EH (cell line): ENCODE measurements at places on chromosomes 7 and 10.
A peak's percentile ranks its signal among the peaks of the same experiment; 100 is the strongest.

DNA sequence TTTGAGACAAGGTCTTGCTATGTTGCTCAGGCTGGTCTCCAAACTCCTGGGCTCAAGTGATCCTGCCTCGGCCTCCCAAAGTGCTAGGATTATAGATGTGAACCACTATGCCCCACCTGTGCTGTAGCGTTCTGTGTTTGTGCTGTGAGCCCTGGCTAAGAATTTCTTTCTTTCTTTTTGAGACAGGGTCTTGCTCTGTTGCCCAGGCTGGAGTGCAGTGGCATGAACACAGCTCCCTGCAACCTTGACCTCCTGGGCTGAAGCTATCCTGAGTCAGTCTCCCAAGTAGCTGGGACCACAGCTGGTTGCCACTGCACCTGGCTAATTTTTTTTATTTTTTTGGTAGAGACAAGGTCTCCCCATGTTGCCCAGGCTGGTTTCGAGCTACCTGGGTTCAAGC, 11.4 kb downstream of the TSPAN13 start:
- DNase-seq: no peak

- peak; percentile 46 for DNase-seq
These were observed 574.5 kb downstream of the SUGCT start for GRCh38 chr7:40709062-40709964.

GRCh38 chr10:3559011-3559410, 226.0 kb downstream of the KLF6 start:
- DNase-seq: no peak

DNA sequence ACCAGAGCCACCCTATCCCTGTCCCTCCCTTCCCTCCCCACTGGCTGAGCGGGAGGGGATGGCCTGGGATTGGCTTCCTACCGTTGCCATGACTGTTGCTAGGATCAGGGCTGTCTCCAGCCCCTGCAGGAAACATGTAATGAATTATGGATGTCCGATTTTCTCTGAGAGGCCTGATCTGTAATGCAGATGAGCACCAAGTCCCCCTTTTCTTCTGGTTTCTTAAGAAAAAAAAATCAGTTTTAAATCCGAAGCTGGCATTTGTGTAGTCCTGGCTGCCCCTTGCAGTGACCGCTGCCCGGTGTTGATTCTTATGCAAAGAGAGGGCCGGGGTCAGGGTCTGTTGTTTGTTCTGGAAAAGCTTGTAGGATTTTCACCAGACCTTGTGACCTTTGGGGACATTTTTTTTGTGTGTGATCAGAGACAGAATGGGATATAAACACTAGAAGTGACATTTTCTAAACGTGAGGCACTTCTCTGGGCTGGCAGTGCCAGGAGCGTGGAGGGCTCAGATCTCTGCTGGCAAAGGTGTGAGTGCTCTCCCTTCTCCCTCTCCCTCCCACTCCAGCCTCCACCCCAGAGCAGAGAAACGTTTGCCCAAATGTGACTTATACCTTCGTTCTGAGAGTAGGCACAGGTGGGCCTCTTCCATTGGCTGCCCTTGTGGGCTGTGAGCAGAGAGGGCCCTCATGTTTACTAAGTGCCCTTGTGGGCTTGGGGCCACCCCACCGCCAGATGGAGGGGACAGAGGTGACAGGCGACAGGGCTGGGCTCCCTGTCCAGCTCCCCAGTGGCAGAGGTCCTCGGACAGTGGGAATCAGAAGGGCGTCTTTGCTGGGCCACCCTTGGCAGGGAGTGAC, 127.5 kb downstream of the DNAJB6 start:
- no peak for DNase-seq

DNA sequence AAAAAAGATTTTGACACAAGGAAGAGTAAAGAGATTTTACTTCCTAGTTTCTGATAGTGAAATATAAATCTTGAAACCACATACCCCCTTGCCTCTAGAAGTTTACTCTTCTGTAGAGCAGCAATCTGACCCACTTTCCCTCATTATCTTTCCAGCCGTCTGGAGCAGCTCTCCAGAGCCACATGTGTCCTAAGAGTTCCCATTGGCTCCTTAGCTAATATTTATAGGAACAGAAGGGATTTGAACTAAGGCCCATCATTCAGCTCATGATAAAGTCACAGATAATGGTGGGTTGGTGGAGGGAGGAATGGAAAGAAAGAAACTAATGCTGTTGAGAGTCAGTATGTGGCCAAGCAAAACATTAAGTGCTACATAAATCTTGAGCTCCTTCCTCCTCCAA, 121.8 kb downstream of the INHBA start:
- peak; percentile 36 for DNase-seq

GRCh38 chr7:738723-739454, 11.8 kb upstream of the PRKAR1B start:
- no peak for DNase-seq

- DNase-seq: no peak
These were observed 420 bp upstream of the KLHL7 start for GRCh38 chr7:23105086-23105643.

GRCh38 chr10:110147961-110148360, 59.4 kb upstream of the MXI1 start:
- no peak for DNase-seq

GRCh38 chr7:30647589-30648364, 34.5 kb downstream of the CRHR2 start:
- DNase-seq: no peak

DNA sequence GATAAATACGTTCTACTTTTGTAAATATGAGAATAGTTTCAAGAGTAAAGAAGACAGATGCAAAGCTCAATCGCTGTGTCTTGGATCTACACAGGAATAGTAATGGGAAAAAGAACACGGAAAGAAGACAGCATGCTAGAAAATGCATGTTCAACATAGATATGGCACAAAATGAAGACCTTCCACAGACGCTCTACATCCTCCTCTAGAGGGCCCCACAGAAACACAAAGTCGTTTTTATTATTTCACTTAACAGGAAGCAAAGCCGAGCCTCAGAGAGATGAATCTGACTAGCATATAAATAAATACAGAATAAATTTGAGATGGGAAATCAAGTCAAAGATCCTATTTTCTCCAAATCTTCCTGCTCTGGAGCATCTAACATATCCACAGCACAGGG, 292.6 kb downstream of the PARD3 start:
- peak; percentile 42 for DNase-seq

DNA sequence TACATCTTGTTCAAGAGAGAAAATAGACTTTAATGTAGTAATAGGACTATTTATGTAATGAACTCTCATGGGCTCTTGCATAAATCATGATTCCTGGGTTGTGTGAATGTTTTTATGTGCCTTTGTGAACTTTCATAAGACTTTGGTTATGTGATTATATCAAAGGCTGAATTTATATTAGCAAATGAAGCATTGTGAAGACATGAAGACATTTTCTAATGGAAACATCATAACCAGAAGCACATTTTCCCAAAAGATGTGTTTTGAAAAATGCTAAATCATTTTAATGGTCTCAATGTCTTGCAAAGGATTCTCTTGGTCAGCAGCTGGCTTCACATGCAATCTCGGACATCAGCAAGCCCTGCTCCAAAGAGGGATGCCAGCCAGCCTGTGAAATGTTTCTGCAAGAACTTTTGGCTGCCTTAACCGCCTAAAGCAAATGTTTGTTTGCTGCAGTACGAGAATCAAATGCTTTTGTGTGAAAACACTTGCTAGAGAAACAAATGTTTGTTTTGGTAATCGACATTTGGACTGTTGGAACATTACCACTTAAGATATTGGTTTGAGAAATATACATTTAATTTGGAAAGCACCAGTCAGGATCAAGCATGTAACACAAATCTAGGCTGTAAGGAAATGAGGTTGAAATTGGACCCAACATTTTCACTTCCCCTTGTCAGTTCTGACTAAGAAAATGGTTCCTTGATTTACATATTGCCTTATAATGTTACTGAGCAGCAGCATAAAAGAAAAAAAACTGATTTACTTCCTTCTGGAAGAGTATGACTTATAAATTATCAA, 102.1 kb downstream of the RTKN2 start:
- DNase-seq: peak; percentile 91

- DNase-seq: peak; percentile 21
These were observed 8.5 kb upstream of the NFE2L3 start for GRCh38 chr7:26143298-26144048.

GRCh38 chr7:94170836-94171235, 166.7 kb upstream of the BET1 start:
- DNase-seq: no peak

GRCh38 chr7:149854611-149855360, 16.6 kb downstream of the ZNF862 start:
- peak; percentile 70 for DNase-seq

DNA sequence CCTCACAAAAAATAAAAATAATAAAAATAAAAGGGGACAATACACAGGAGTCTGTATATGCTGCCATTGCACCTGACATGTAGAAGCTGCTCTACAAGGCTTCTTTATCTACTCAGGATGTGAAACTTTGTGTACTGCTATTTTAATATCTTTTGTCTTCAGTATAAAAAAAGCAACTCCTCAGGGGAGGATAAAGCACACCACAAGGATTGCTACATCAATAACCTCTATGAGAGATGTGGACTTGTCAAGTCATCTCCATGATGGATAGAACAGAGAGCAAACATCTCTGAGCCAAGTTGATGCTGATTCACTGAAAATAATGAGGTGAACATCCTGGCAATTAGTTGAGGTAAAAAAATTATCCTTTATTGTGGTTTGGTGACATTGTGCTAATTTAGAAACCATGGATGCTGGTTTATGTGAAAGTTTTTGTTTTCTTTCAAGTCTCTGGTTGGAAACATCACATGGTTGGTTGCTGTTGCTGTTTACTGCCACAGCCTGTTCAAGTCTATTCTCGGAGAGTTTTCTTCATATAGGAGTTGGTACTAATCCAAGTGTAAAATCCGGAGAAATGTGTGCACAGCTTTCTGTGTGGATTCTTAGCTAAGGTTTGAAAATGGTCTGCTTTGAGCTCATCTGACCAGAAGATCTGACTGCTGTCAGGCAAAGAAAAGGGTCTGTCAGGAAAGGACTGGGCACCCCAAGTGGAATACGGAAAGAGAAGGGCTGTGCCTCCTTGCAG, 1.5 kb upstream of the HECW1 start:
- no peak for DNase-seq
